Karpas-422 (cell line): ENCODE measurements at places on chromosomes 1 and 21. TPM values are rescaled to one million over a fixed set of nuclear protein-coding genes. Genes with fewer than 3 reads are reported as not detected.

DNA sequence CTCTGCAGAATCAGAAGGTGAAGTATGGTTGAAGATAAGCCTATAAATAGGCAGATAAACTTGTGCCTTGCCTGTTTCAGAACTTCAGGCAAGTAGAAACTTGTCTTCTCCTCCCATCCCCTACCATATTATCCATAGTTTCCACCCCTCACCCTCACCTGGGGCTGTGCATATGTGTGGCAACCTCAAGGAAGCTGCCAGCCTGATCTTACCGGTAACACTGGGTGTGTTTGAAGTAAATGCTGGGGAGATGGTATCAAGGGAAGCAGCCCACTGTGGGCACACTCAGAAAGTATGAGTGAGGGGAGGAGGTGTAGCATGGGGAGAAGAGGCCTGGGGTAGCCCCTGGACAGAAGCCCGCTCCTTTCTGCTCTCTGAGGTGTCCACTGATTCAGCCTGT lies 14.5 kb downstream of the VANGL2 start:
- H3K4me3 ChIP-seq: no peak overlapping the region
- no peak overlapping the region for H3K27ac ChIP-seq
- no peaks in the 10 kb centered on the region for H3K36me3 ChIP-seq
- H3K27me3 ChIP-seq: no peaks in the 10 kb centered on the region
- H3K4me1 ChIP-seq: no peaks in the 10 kb centered on the region
- DNase-seq: no peak

- H3K4me1 ChIP-seq: peaks cover 18% of the 10 kb centered on the region
- peak within 1 kb of the TSS; percentile 69 for H3K4me3 ChIP-seq
- H3K27ac ChIP-seq: peak within 1 kb of the TSS; percentile 47; the same call in 1 of the 2 replicates
- no peaks in the 10 kb centered on the region for H3K36me3 ChIP-seq
These were observed at the start of gene TMCO4 for GRCh38 chr1:19799230-19800075. Gene TMCO4, minus strand, starts transcription at chr1:19799916. Its CDS starts 19,158 bp downstream, at chr1:19780758.

GRCh38 chr1:5834477-5835178 lies 157.6 kb downstream of the NPHP4 start:
- no peak overlapping the region for H3K4me3 ChIP-seq
- H3K27me3 ChIP-seq: no peaks in the 10 kb centered on the region
- no peak overlapping the region for H3K27ac ChIP-seq
- no peak for DNase-seq
- H3K36me3 ChIP-seq: no peaks in the 10 kb centered on the region
- H3K4me1 ChIP-seq: no peaks in the 10 kb centered on the region

DNA sequence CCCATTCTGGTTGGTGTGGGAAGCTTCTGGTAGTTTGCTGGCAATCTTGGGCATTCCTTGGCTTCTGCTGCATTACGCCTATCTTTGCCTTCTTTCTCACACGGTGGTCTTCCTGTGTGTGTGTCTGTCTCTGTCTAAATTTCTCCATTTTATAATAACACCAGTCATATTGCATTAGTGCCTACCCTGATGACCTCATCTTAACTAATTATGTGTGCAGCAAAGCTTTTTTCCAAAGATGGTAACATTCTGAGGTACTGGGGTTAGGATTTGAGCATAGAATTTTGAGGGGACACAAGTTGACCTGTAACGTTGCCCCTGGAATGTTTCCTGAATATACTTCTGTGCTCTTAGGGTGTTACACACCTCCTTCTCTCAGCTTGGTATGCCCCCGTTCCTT lies 77.1 kb downstream of the DYRK1A start:
- H3K4me1 ChIP-seq: peaks cover 40% of the 10 kb centered on the region
- no peaks in the 10 kb centered on the region for H3K27me3 ChIP-seq
- no peak for DNase-seq
- no peak overlapping the region for H3K4me3 ChIP-seq
- no peak overlapping the region for H3K27ac ChIP-seq

GRCh38 chr1:14987829-14988603 lies 165.5 kb upstream of the TMEM51 start:
- no peaks in the 10 kb centered on the region for H3K36me3 ChIP-seq
- H3K4me1 ChIP-seq: no peaks in the 10 kb centered on the region

DNA sequence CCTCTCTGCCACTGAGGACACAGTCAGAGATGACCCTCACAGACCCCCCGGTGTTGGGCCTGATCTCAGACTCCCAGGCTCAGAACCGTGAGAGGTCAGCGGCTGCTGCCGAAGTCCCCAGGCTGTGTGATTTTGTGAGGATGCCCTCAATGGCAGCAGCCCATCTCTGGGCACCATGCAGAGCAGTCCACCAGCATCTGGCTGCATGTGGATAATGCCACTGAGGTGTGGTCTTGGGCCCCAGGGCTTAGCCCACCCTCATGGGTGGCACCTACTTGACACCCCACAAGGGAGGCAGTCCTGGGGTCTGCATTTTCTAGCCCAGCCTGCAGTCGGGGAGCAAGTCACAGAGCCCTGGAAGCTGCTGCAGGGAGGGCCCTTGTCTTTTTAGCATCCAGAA lies 5.5 kb upstream of the ACTRT2 start:
- no peaks in the 10 kb centered on the region for H3K27me3 ChIP-seq
- DNase-seq: no peak
- H3K4me1 ChIP-seq: no peaks in the 10 kb centered on the region
- H3K4me3 ChIP-seq: no peak overlapping the region

GRCh38 chr1:25695090-25695770 lies 78.6 kb downstream of the MAN1C1 start:
- H3K36me3 ChIP-seq: no peaks in the 10 kb centered on the region
- DNase-seq: no peak

DNA sequence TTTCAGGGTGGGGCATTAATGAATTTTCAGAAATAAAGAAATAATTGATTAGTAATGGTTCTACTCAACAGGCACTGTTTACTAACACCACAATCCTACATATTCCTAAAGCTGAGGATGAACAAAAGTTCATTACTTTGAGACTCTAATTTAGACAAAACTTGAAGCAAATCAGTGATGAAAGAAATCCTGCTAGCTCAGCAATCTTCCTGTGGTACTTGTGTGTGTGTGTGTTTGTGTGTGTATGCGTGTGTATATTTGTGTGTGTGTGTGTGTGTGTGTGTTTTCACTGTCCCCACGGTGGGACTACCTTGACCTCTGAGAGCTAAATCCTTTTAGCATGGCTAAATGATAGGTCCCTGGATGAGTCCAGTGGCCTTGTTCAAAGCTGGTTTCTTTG lies 48.5 kb upstream of the RAB3GAP2 start:
- H3K4me1 ChIP-seq: no peaks in the 10 kb centered on the region
- no peak for DNase-seq
- H3K27ac ChIP-seq: no peak overlapping the region
- H3K4me3 ChIP-seq: no peak overlapping the region

DNA sequence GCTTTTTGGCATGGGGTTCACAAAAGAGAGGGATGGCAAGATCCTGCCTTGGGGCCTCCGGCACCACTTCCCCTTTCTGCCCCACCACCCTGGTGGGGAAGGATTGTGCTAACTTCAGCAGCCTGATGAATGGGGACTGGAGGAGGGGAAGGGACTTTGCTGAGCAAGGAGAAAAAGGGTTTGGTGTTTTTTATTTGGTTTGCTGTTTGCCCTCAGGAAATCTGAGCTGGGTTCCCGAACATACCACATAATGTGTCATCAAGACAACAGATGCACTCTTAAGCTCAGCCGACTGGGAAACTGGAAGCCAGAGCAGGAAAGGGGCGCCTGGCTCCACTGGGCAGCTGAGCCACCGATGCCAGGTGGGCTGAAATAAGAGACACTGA lies 19.8 kb downstream of the OLFML2B start:
- no peaks in the 10 kb centered on the region for H3K27me3 ChIP-seq
- no peak for DNase-seq
- no peaks in the 10 kb centered on the region for H3K36me3 ChIP-seq
- H3K27ac ChIP-seq: no peak overlapping the region
- H3K4me3 ChIP-seq: no peak overlapping the region
- H3K4me1 ChIP-seq: no peaks in the 10 kb centered on the region

The ACTA1 gene
- total RNA-seq: not detected in 2 replicates

The AKIRIN1 gene
- total RNA-seq: 81.3 and 131 TPM in 2 replicates
